Right cardiac atrium (tissue), 5 donors: ENCODE measurements at places on chromosomes 5 and 9. TPM values are rescaled to one million over a fixed set of nuclear protein-coding genes. Genes with fewer than 3 reads are reported as not detected.

TAF11L5 gene
- total RNA-seq, result not detected

GDNF gene
- total RNA-seq, result 0.67 TPM

LCP2 gene
- 10.9 TPM for total RNA-seq

SLC6A19 gene
- not detected for total RNA-seq

- no peak for DNase-seq
Measured at GRCh38 chr5:151004499-151004898, 15.9 kb upstream of the GPX3 start.

DNA sequence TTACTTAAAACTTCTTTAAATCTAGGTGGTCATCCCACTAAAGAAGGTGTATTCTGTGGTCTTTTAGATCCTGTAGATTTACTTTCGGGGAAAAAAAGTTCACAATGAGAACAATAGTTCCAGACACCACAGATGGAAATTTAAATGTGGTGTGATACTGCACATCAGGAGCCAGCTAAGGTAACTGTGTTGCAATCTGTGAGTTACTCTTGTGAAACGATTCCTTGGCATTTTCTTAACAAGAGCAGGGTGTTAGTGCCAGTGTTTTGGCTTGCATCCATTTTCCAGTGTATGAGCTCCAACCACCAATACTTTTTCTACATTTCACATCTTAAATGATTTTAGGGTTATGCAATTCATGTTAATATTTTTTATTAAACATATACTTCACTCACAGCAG, 674.5 kb downstream of the CETN3 start:
- no peak for DNase-seq

- DNase-seq, result no peak
Measured at GRCh38 chr5:166957782-166958181, 1333.7 kb upstream of the WWC1 start.

GRCh38 chr5:115490596-115490995, 54.0 kb downstream of the FEM1C start:
- no peak for DNase-seq

- DNase-seq, result no peak
Measured at GRCh38 chr5:136639616-136640015, 274.3 kb upstream of the TRPC7 start.
